ENCODE measurements at places on chromosomes 5 and 9.

GRCh38 chr5:107607671-107608345 lies 62.9 kb downstream of the EFNA5 start:
- DNase-seq: no peak

DNA sequence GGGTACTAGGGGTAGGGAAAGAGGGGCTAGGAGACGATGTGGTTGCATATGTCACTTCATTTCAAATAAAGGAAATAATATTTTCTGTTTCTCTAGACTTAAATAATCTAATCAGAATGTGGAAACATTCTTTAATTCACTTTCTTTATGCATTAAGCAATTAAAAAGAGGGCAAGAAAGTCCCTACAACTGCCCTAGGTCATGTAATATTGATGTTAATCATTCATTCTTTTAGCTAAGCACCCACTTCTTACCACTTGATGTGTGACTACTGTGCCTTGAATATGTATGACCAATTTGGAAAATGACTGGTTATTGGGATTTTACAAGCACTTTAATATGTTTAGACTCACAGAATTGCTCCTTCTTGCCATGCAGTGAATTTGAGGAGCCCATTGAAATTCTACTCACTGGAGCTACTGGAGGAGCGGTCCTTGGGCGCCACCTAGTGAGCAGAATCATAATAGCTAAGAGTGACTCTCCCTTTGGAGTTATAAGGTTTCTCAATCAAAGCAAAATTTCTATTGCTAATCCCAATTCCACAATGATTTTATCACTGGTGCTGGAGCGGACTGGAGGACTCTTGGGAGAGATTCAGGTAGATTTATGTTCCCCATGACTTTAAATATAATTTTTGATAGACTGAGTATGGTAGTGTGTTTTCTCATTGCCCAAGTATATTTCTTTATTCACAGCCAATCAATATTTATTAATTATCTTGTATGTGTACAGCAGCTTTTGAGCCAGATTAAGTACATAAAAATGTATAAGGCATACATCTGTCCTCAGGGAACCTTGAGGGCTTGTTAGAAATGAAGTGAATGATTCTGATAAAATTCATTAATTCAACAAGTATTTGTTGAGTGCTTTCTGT lies 225.1 kb downstream of the ADGRV1 start:
- peak; percentile 69 for DNase-seq

- no peak for DNase-seq
Measured at GRCh38 chr5:177319913-177320588, 8.4 kb upstream of the MXD3 start.

GRCh38 chr9:132141344-132141947 lies 20.4 kb upstream of the NTNG2 start:
- no peak for DNase-seq

- peak; percentile 29 for DNase-seq
Measured at GRCh38 chr5:139574641-139575312, 13.6 kb downstream of the UBE2D2 start.

- DNase-seq: no peak
Measured at GRCh38 chr5:151214614-151215545, 9.0 kb downstream of the CCDC69 start.

- DNase-seq: no peak
Measured at GRCh38 chr5:174413567-174414314, 310.6 kb upstream of the MSX2 start.

- DNase-seq: no peak
Measured at GRCh38 chr9:118975736-118976135, 393.5 kb downstream of the BRINP1 start.

- DNase-seq: no peak
Measured at GRCh38 chr5:150622157-150622556, 18.3 kb upstream of the SYNPO start.

DNA sequence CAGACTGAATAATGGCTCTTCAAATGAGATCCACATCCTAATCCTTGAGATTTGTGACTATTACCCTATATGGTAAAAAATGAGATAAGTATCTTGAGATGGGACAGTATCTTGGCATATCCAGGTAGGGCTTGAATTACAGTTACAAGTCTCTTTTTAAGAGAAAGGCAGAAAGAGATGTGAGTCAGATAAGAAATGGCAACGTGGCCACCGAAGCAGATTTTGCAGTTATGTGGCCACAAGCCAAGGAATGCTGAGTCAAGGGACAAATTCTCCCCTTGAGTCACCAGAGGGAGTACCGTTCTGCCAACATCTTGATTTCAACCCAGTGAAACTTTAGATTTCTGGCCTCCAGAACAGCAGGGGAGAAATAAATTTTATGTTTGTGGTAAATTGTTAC lies 1983.0 kb upstream of the C9orf72 start:
- no peak for DNase-seq

GRCh38 chr9:70324963-70325362 lies 66.2 kb downstream of the SMC5 start:
- no peak for DNase-seq

DNA sequence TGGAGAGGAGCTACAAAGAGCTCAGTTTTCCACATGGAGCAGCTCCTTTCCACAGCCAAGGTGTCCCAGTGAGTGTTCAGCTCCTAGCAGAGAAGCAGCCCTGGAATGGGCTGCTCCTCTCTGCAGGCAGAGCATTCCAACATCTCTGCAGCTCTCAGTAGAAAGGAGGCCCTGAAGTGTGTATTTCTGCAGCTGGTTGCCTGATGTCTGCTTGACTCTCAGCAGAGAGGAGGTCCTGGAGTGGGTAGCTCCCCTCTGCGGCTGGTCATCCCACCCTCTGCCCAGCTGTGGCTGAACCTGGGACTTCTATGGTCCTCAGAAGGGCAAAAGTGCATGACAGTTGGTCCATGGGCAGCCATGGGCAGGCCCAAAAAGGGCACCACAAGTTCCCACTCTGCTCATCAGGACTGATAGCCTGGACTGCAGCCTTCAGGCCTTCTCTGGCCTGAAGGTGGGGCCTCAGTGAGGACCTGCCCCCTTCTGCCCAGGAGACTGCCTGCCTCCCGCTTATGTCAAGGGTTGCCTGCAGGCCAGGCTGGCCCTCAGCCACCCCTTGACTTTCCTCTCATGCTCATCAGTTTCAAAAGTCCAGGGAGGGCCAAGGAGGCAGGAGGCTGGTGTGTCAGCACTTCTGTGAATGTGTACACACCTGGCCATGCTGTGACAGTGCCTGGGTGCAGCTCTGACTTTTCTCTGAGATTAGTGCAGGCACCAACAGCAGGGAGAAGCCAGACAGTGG lies 605.9 kb upstream of the FAM174A start:
- no peak for DNase-seq

- DNase-seq: no peak
Measured at GRCh38 chr5:68698025-68698940, 395.5 kb upstream of the SLC30A5 start.

DNA sequence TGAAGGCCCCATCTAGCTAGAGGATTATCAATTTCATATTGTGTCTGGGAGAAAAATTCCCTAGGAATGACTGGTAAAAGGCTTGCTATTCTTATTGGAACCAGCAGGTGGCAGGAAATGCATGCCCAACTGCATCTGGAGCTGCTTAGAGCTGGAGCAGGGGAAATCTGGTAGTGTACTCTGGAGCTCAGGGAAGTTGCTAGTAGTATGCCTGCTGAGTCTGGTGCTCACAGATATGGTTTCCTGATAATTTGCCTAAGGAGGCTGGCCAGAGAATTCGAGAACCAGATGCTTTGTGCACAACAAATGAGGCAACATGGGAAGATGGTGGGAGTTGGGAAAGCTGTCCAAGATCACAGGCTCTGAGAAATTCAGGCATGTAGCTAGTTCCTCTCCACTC lies 53.7 kb downstream of the G3BP1 start:
- peak; percentile 72 for DNase-seq

DNA sequence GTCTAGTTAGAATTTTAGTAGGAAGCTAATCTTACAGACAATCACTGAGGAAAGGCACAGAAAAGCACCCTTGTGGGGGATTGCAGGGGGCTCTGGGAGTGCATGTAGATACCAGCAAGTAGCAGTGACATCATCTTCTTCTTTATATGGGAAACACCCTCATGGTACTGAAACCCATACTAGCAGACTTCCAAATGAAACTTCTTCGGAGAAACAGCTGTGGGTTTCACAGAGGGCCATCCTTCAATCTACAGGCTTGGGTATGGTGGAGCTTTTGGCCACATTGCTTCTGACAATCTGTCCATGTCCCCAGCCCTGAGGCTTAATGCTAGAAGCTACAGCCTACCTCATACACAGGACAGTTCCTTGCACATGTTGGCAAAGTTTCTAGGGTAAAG lies 165.2 kb upstream of the NFIB start:
- DNase-seq: no peak

DNA sequence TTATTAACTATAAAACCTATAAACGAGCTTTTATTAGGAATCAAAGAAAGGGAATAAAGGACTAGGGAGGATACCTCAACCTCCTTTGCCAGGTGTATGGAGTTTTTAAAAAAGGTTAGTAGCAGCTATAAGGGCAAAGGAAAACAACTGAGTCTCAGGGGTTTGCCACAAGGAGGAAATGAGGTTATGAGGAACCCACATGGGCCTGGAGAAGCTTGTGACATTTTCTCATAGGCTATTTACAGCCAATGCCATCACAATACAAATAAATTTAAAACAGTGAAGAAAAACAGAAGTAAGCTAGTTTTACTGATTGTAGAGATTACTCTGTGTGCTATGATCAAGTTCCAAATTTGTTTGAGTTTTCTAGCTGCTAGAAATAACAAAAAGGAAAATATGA lies 92.6 kb downstream of the CDKN2A start:
- no peak for DNase-seq

GRCh38 chr5:113188436-113188835 lies 211.8 kb downstream of the DCP2 start:
- DNase-seq: no peak

- no peak for DNase-seq
Measured at GRCh38 chr5:107916731-107917725, 246.3 kb upstream of the EFNA5 start.

- DNase-seq: no peak
Measured at GRCh38 chr5:116848954-116849581, 274.4 kb upstream of the SEMA6A start.

- DNase-seq: no peak
Measured at GRCh38 chr9:86186696-86187095, 72.8 kb downstream of the C9orf153 start.

- no peak for DNase-seq
Measured at GRCh38 chr9:22382331-22382730, 64.3 kb upstream of the DMRTA1 start.

DNA sequence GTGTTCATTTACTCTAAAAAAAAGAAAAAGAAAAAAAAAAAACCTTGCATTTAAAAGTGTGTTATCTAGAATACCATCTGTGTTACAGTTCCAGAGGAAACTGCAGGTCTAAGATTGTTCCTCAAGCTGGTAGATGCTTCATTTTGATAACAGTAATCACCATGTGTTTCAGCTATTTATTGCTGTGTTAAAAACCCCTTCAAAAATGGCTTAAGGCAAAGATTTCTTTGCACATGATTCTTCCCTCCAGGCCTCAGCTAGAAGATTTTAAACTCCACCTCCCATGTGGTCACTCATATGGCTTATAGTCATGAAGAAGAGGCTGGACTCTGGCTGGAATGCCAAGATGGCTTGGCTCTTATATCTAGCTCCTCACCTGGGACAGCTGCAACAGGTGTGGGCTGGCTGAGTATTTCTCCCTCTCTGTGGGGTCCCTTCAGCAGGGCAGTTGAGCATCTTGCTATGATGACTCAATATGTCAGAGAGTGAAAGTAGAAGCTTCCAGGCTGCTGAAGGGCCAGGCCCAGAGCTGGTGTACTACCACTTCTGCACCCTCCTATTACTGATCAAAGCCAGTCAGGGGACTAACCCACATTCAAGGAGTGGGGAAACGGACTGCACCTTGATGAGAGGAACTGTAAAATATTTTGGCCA lies 920.4 kb upstream of the DMAC1 start:
- no peak for DNase-seq

DNA sequence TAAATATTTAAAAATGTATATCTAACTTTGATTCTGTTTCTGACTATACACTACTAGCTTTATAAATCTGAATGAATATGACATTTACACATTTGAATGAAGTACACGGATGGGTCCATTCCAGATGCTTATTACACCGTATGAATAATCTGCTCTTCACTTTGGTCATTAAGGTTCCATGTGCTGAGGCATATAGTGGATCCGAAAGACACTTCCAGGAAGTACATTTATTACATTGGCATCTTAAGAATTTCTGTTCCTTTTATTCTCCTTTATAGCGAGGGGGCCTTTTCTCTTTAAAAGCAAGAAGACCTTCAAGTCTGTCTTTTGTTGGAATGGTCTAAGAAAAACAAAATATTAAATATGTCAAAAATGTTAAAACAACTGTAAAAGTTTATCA lies 147.6 kb downstream of the AUH start:
- DNase-seq: no peak

GRCh38 chr5:1666812-1667588 lies 132.6 kb downstream of the MRPL36 start:
- no peak for DNase-seq

DNA sequence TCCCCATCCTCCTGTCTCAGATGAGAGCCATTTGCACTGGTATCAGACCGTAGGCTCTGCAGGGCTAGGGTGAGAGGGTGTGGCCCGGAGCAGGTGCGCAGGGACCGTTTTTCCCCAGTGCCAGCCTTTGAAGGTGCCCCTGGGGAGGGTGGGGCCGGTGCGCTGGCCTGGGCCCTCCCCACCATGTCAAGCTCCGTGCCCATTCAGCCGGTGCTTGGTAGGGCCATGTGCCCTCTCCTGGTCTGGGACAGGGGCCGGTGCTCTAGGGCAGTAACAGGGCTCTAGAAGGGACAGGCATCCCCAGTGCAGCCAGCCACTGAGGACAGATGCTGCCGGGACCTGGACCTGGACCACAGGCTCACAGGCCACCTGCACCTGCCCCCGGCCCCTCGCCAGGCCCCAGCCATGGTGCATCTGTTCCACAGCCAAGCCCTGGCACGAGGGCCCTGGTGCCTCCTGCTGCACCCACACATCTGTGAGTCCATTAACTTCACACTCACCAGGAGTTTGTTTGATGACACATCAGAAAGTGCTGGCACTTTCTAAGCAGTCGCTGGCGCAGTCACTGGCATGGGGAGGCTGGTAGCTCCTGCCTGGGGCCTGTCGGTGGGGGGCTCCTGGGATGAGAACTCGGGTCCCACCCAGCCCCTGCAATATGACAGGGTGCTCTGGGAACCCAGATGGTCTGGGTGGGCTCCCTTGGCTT lies 5.0 kb upstream of the QRFP start:
- DNase-seq: no peak

GRCh38 chr5:128228008-128228407 lies 144.4 kb downstream of the SLC12A2 start:
- DNase-seq: peak; percentile 63
